Stimulated activated CD4-positive, alpha-beta T cell treated with anti-CD3 and anti-CD28 coated beads, Interleukin-4, amount 100 ng/mL, for 48 hours (primary cell): ENCODE measurements at places on chromosomes 1 and 21.

DNA sequence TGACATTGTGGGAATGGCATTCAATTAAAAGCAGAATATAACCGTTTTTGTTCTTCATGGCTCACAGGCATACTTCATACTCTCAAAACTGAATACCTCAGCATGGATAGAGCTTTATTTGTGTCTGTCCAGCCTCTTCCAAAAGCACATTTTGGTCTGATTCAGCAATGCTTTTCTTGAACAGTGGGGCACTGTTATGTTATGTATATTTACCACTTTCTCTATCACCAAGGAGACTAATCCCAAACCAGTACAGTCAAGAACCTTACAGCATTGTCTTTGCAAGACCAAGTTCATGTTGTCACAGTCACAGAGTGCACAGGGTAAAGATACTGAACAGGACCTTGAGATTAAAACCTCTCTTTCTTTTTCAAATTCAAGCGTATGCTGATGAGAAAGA is 582.8 kb downstream of the PTBP2 start:
- no peak for DNase-seq

DNA sequence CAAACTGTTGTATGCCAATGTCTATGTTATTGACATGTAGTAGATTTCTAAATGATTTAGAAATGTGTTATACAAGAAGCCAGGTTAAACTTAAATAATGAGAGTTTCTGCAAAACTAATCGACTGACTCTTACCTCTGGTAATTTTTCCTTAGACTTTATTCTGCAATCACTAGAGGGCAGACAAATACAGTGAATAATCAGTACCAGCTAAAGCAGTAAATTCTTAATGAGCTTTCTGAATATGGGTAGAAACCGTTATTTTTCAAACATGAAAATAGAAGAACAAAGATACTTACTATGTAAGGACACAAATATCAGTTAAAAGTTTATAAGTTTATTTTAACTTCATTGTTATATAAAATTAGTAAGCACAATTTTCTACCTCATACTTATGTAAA is 97.9 kb upstream of the RGS1 start:
- DNase-seq: no peak

DNA sequence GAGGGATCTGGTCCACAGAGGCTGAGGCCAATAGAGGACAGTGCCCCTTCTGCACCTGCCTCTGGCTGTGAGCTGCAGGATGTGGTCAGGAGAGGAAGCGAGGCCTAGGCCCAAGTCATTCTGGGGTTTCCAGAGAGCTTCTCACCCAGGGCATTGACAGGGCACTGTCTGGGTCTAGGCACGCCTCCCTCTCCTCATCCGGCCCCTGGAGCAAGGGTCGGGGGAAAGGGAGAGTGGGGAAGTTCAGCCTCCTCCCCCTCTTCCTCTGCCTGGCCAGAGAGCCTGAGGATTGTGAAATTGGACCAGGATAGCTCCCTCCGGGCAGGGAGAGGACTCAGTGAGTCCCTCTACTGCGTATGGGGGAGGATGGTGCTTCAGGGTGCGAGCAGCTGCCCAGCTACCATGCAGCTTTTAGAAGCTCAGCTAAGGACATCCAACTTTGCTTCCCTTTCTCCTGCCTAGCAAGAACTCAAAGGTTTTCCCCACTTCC is 6.3 kb upstream of the INAVA start:
- DNase-seq: peak; percentile 58

DNA sequence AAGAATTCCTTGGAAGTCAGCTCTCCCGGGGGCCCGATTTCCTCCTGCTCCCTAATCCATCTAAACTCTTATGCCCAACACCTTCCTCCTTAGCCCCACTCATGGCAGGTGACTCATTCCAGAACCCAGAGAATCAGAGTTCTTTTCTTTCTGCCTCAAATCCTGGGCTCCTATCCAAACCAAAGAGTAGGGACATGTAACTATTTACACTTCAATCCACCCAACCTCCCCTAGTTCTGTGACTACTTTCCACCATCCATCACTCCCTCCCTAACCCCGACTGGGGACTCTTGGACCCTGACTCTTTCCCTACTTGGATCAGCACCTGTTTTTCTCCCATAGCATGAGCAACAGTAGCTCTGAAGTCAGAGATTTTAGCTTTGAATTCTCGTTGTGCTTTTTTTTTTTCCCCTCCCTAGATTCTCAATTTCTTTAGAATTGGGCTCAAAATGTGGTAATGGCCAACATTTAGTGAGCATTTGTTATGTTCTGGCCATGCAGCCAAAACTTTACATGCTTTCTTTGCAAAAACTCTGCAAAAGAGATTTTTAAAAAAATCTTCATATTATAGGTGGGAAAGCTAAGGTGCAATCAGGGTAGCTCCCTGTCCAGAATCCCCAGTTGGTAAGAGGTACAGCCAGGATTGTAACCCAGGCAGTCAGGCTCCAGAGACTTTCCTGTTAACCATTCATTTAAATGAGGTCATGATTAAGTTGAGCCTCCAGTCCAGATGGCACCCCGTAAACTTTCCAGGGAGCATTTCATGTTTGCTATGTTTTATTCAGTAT is 7.5 kb upstream of the CYP4A11 start:
- no peak for DNase-seq

DNA sequence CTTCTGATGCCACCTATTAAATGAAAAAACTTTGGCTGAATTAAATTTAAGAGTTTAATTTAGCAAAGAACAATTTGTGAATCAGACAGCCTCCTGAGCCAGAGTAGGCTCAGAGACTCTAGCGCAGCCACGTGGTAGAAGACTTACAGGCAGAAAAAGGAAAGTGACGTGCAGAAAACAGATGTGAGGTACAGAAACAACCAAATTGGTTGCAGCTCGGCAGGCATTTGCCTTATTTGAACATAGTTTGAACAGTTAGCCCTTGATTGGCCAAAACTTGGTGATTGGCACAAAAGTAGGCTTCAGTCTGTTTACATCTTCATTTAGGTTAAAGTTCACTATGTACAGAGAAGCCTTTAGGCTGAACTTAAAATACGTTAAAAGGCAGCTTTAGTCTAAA is 22.9 kb downstream of the TCP10L start:
- DNase-seq: no peak

GRCh38 chr1:183947988-183948387 is 89.5 kb downstream of the COLGALT2 start:
- no peak for DNase-seq

GRCh38 chr1:2879026-2879425 is 77.5 kb upstream of the TTC34 start:
- DNase-seq: no peak

- DNase-seq: no peak
Observed at GRCh38 chr1:100950781-100951180, 54.9 kb downstream of the SLC30A7 start.

DNA sequence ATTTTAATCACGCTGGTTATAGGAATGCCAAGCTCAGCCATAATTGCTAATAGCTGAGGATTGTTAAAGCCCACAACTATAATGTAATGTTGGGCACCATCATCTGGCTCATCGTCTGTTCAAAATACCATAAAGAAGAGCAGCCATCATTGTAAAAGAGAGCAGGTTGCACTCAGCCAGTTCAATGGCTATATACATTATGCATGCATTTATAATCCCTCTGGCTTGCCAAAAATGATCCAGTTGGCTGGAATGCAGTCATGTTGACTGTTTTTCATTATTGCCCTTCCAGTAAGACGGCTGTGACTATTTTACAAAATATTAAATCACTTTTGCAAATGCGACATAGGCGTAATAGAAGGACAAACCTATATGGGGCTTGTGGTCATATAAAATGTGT is 85.3 kb downstream of the SPAG17 start:
- no peak for DNase-seq
